ENCODE measurements at places on chromosomes 6 and 20.
A peak's percentile ranks its signal among the peaks of the same experiment; 100 is the strongest.

GRCh38 chr6:30889921-30890645 lies 5.8 kb downstream of the DDR1 start:
- DNase-seq: no peak

GRCh38 chr20:24095756-24096155 lies 107.2 kb upstream of the GGTLC1 start:
- no peak for DNase-seq

- DNase-seq: no peak
These were observed 234.6 kb upstream of the ID4 start for GRCh38 chr6:19602434-19603013.

- no peak for DNase-seq
These were observed 26.4 kb upstream of the PRELID3B start for GRCh38 chr20:59069026-59069425.

- no peak for DNase-seq
These were observed 18.3 kb upstream of the RANBP9 start for GRCh38 chr6:13729891-13730290.

DNA sequence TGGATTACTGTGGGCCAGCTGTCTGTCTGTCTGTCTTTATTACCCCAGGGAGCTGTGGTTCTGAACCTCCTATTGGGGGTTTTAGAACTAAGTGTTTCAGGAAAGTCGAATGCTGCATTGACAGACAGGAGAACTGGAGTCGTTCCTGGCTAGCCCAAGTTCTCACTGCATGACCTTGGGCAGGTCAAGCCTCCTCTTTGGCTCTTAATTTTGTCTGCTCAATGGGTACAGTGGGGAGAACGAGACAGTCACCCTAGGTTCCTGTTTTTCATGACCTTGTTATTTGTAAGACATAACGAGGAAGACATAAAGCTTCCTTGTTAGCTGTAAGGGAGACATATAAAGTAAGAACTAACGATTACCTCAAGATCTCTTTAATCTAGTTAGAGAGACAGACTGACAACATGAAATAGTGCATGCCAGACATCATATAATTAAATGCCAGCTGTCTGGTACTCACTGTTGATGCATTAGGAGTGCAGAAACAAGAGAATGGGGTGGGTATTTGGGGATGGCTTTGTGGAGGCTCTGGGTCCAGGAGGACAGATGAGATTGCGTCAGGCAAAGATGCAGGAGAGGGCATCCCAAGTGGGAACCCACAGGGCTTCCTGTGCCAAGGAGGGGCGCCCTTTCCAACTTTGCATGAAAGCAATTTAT lies 3.7 kb upstream of the CCDC167 start:
- DNase-seq: no peak

- DNase-seq: no peak
These were observed 17.0 kb downstream of the TOP1 start for GRCh38 chr20:41045671-41046070.

DNA sequence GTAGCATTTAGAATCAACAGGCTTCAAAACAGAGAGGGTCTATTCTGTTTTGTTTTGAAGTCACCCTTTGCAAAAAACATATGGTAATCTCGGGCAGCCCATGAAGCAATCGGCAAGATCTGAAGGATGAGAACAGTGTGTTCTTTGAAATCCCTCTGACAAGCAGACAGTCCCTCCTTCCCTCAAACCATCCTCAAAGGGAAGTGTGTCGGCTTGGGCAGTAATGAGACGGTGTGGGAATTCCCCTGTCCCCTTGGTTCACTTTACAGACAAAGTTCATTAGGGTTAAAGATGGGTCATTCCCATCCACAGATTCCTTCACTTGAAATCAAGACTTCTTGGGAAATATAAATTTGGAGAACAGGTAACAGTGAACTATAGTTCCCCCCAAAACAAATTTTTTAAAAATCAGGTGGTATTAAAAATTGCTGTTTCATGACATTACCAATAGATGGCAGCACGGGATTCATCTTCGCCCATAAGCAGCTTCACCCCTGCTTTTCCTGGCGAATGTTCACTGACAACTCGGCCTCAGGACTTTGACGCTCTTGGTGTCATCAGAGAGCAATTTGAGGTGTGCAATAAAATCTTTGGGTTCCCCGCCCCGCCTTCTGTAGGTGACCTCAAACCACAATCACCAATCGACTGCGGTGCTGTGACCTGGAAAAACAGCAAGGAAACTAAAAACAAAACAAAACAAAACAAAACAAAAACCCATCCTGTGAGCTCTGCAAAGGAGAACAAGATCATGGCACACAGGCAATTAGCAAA lies 159.3 kb upstream of the TNFAIP3 start:
- peak; percentile 60 for DNase-seq

DNA sequence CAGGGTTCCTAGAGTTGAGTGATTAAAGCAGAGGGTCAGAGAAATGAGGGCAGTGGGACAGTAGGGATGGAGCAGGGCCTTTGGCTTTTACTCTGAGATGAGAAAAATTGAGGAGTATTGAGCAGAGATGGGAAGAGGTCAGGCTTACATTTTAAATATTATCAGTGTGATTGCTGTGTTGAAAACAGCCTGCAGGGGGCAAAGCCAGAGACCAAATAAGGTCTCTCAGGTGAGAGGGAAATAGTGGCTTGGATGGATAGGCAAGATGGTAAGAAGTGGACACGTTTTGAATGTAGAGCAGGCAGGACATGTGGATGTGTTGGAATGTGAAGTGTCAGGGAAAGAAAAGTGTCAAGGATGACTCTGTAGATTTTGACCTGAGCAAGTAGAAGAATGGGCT lies 105.0 kb upstream of the MAP3K7 start:
- no peak for DNase-seq

- no peak for DNase-seq
These were observed 41.8 kb upstream of the FUT9 start for GRCh38 chr6:95973976-95974375.

DNA sequence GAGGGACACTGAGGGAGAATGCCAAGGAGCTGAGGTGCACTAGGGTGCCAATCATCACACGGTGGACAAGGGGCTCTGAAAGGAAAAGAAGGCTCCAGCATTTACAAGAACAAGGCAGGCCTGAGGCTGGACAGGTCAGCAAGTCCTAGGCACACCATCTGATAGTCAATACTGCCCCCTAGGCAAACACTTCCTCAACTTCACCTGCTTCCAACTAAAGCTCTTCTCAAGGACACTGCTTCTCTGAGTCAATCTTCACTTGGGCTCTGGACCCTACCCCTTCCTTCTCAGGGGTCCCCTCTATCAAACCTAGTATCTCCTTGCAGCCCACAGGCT lies 37.7 kb upstream of the SLC4A11 start:
- DNase-seq: no peak

- DNase-seq: no peak
These were observed 54.4 kb downstream of the CYP39A1 start for GRCh38 chr6:46598215-46598614.
